Central memory CD8-positive, alpha-beta T cell (primary cell): ENCODE measurements at places on chromosomes 3 and 15.

GRCh38 chr15:56491110-56491722, 26.3 kb upstream of the MNS1 start:
- peak; percentile 35 for DNase-seq

- DNase-seq: no peak
These were observed 397.3 kb upstream of the RASGRP1 start for GRCh38 chr15:38961931-38962330.

DNA sequence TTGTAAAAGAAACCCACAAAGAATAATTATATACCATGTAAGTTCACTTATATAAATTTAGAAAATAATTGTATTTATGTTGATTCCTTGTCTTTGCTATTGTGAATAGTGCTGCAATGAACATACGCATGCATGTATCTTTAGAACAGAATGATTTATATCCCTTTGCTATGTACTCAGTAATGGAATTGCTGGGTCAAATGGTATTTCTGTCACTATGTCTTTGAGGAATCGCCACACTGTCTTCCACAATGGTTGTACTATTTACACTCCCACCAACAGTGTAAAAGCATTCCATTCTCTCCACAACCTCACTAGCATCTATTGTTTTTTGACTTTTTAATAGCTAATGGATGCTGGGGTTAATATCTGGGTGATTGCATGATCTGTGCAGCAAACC, 149.4 kb upstream of the CNTN3 start:
- no peak for DNase-seq

DNA sequence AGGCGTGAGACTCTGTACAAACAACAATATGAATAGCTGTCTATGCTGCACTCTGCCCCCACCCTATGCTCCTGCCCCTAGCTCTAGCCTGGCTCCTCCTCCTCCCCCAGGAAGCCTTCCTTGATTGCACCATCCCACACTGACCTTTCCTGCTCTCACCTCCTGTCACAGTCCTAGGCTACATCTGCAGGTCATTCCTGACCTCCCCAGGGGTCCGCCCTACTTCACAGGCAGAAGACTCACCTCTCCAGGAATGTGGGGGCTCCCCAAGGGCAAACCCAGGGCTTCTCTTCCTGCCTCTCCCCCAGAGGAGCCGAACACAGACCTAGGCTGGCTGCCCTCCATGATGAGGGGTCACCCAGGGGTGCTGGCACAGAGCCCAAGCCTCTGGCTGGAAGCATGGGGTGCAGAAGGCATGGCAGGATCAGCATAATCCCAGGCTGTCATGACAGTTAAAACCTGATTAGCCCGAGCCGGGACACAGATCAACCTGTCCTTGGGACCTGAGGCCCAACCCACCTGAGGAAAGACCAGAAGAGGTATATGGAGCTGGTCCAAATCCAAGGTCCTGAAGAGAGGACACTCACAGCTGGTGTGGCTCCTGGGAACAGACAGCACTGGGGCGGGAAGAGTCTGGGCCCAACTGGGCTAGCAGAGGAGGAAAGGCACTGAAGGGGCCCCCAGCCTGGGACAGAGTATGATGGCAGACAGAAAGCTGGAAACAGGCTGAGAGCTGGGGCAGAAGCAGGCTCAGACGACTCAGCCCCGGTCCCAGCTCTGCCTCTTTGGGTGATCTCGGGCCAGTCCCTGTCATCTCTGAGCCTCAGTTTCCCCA, 5.9 kb downstream of the SEMA7A start:
- DNase-seq: no peak

- no peak for DNase-seq
These were observed 684.6 kb upstream of the NR2F2 start for GRCh38 chr15:95645791-95646338.

GRCh38 chr3:73624821-73625665, at the start of gene PDZRN3:
Gene PDZRN3 (minus strand): TSS chr3:73624941.
- DNase-seq: no peak

DNA sequence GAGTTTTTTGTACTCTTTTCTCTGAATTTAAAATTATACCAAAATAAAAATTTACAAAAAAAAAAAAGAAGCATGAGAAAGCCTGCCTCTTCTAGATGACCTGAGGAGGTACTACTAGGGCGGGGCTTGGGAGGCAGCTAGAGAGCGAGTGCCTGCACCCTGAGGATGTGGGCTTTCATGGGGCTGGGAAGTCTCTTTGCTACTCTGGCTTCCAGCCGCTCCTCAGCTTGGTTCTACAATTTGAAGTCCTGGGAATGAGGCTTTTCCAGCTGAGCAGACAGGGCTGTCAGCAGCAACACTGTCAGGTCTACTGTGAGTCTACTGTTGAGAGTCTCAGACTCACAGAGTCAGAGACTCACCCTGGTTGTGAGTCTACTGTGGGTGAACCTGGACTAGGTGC, 8.2 kb upstream of the PSTPIP1 start:
- DNase-seq: no peak

- no peak for DNase-seq
These were observed 184.6 kb upstream of the TRIM42 start for GRCh38 chr3:140493271-140493670.

- no peak for DNase-seq
These were observed 10.7 kb upstream of the CNTN6 start for GRCh38 chr3:1082108-1082507.

- DNase-seq: no peak
These were observed 718.0 kb downstream of the TBL1XR1 start for GRCh38 chr3:176479248-176479647.

GRCh38 chr3:25427942-25428788, at the start of gene RARB:
Gene RARB (plus strand): TSS chr3:25428263. CDS start chr3:25428732, 469 bp downstream.
- no peak for DNase-seq

DNA sequence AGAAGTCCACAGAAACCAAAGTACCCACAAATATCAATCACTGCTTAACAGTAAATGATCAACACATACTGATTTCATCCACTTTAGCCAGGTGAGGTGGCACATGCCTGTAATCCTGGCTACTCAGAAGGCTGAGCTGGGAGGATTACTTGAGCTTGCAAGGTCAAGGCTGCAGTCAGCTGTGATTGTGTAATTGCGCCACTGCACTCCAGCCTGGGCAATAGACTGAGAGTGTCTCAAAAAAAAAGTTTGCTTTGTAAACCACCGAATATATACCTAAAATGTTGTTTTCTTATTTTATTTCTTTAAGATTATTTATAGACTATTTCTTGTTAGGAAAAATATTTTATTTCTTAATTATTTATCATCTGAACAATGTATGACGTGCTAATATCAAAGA, 8.7 kb upstream of the ATP13A4 start:
- no peak for DNase-seq

GRCh38 chr3:151166161-151166560, 36.9 kb downstream of the GPR171 start:
- no peak for DNase-seq

DNA sequence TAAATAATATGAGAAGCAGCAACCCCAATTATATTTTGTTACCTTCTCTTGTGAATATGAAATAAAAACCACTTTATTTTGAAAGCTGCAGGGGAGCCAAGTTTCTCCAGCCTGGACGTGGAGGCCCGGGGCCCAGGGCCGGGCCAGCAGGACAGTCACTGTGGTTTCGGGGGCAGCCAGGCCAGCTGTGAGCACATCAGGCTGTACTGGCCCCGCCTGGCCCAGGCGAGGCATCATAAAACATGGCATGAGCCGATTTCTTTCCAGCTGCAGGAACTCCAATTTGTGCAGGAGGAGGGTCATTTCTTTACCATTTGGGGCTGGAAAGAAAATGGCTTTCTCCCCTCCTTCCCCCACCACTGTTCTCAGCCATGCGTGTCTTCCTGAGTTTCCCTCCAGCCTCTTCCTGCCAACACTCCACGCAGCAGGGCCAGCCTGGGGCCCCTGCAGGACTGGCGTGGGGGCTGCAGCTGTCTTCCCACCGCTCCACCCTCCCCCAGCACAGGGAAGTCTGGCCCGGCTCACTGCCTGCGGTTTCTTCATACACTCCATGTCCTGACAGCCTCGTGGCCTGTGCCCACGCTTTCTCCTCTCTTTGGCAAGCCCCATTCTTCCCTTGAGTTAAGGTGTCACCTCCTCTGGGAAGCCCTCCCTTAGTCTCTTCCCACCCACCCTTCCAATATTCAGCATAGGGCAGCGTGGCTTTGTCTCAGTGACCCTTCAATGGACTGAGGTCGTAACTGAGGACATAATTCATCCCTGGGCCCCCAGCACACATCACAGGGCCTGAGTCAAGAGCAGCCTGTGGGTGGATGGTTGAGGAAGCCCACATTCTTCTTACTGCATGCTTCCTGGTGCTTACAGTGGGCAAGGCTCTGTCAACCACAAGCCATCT, 135.8 kb downstream of the CHSY1 start:
- no peak for DNase-seq

DNA sequence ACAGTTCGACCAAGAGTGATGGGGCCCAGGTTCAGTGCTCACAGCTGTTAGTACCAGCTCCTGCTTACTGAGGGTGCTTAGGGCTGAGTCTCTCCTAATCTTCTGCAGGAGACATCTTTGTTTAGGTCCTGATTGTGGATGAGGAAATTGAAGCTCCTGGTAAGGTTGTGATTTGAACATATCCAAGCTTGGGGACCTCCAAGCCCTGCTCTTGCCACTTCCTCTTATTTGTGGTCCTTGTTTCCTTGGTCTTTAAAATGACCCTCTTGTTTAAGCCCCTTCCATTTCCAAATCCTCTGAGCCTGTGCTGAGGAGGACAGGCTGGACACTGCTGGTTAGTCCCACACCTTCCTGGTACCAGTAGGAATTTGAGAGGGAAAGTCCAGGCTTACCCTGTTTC, 87.0 kb downstream of the EEFSEC start:
- DNase-seq: no peak

DNA sequence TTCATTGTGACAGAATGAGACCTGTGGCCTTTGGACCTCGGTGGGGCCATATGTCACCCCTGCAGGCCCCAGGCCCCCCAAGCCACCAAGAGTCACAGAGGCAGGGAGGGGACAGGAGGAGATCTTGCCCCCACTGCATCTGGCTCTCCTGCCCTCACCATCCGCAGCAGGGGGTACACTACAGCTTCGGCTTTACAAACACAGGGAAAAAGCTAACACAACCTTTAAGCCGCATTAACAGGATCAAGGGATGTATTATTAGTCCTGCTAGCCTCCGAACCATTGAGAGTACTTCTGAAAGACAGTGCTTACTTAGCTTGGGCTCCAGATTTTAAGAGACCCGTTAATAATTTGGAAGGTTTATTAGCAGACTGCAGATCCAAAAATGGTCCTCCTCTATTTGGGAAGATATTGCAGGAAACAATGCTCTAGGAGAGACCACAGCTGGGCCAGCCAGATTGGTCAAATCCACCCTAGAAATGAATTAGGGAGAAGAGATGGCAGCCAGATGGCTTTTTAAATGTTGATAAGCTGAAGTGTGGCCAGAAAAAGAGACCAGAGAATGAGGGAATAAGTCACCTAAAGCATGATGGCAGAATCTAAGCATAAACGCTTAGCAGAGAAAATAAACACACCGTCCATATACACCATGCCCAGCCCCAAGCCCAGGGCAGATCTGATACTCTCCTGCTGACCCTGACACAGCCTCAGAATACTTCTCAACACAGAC, 31.5 kb downstream of the SRGAP3 start:
- no peak for DNase-seq

DNA sequence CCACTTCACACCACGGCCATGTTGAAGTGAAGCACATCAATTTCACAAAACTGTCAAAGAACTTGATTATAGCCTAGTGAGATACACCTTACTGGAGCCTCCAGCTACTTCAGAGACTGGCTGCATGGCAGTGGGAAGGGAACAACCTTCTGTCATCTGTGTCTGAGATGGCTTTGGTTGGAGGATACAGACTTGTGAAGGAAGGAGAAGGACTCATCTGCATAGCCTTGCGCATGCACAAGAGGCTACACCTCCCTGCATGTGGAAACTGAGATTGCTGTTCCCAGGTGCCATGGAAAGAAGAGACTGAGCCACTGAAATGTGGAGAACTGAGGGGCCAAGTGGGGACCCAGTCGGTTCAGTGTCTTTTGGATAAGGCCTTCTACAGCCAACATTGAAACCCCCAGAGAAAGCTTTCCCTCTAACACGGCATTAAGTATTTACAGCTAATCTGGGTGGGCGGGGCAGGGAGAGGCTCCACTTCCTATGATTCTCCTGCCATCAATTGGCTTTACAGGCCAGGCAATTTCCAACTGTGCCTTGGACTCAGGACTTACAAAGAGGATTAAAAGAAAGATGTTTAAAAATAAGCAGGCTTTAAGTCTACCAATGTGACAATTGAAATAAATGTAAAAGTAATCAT, 58.8 kb downstream of the IL16 start:
- DNase-seq: no peak

- DNase-seq: no peak
These were observed 135.9 kb downstream of the P2RY1 start for GRCh38 chr3:152970851-152971250.

- DNase-seq: no peak
These were observed 12.3 kb downstream of the ARL13B start for GRCh38 chr3:93992207-93992606.

GRCh38 chr3:50238549-50239026, 2.6 kb downstream of the GNAI2 start:
- no peak for DNase-seq

GRCh38 chr3:147654827-147655226, 245.7 kb downstream of the ZIC1 start:
- DNase-seq: no peak

DNA sequence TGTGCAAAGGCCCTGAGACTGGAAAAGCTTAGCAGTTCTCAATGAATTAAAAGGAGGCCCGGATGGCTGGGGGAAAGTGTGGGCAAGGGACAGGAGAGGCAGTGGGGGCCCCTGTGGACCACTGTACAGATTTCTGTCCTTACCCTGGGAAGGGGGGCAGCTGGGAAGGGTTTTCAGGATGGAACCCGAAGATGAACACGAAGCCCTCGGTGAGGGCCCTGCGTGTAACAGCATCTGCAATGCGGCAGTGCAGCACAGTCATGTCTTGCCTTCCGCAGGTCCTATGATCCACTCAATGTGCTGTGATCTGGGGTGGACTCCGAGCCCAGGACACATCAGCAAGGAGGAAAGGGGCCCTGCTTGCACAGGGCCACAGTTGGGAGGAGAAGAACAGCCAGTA, 7.9 kb upstream of the ATP2B2 start:
- DNase-seq: no peak

GRCh38 chr3:36842275-36842674, 77.9 kb upstream of the DCLK3 start:
- no peak for DNase-seq

GRCh38 chr15:35854316-35854715, 308.4 kb upstream of the DPH6 start:
- no peak for DNase-seq

DNA sequence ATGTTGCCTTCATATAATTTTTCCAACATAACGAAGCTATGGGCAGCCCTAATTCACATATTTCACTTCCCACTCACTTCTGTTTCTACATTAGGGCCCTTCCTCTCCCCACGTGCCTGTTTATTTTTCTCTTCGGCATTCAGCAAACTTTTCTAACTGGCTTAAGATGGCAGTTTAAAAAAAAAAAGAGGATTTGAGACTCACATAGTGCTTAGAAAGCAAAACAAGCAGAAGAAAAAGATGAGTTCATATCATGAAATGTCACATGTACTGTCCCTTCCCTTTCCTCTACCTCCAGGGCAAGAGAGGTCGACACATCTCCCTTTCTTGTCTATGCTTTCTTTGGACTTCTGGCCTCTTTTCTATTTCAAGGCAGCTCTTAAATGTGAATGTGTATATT, 30.6 kb downstream of the SLC49A4 start:
- no peak for DNase-seq
